Stimulated activated naive CD4-positive, alpha-beta T cell (primary cell): ENCODE measurements at places on chromosomes 2 and 18.

- no peak for DNase-seq
These were observed 916.0 kb upstream of the CELF4 start for GRCh38 chr18:38481576-38481975.

DNA sequence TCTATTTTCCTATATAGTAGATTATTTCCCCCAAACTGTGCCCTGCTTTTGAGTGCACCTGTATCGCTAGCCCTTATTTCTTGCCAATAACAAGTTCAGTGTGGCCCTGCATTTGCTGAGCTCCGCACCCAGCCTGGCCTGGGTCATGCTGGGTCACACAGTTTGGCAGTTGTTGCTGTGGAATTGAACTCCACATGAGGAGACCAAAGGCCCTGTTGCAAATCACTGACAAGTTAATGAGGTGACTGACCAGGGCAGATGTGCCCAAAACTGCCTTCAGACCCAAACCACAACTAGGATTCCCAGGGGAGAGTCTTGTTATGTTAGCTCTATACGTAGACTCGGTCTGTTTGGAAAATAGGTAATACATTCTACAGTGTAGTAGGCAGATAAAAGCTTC lies 31.0 kb downstream of the COL4A4 start:
- no peak for DNase-seq

GRCh38 chr2:174485788-174486562 lies 854 bp downstream of the GPR155 start:
- DNase-seq: peak; percentile 49

GRCh38 chr2:148614014-148614321 lies 30.6 kb upstream of the EPC2 start:
- no peak for DNase-seq

- DNase-seq: no peak
These were observed 95.9 kb upstream of the MBOAT2 start for GRCh38 chr2:9099341-9099751.

DNA sequence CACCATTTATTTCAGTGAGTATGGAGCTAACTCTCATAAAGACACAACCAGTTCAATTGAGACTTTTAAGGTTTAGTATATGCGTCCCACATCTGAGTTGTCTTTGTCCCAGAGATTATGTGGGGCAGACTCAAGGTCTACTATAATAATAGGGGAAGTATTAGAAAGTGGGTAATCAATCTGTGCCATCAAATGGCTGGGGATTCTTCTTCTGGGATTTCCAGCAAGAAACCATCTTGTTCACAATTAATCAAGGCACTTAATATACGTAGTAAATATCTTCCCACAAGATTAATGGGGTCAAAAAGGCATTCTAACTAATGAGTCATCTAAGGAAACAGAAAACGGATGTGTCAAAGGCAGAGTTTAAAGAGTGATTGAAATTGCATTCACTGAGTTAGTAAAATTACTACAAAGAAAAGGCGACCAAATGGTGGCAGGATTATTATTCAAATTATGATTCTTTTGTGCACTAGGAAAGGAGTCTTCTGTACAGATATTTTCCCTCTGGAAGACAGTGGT lies 179.8 kb upstream of the REG3G start:
- DNase-seq: no peak

DNA sequence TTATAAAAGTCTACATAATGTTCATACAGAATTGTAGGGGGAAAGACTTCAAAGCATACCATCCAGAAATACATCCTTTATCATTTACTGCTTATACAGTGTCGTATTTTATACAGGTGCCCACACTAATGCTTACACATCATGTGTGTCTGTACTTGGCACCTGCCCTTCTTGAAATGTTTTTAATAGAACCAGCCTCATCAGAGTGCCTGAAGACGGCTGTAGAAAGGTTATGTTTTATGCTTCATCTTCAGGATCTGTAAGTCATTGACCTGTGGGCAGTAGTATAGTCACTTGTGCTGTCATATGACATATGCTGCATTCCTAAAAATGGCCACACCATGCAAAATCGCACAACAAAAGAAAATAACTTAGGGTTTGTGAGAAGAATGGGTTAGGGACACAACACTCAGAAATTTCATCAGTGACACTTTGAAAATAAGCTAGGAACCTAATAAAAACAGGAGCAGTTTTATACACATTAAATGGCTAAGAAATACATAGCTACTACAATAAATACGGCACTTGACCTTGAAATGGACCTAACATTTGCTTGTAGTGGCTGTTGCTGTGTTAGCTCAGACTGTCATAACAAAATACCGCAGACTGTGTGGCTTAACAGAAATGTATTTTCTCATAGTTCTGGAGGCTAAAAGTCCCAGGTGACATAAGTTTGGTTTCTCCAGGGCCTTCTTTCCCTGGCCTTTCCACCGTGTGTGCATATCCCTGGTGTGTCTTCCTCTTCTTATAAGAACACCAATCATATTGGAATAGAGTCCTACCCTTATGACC lies 112.6 kb downstream of the CERS6 start:
- DNase-seq: no peak

DNA sequence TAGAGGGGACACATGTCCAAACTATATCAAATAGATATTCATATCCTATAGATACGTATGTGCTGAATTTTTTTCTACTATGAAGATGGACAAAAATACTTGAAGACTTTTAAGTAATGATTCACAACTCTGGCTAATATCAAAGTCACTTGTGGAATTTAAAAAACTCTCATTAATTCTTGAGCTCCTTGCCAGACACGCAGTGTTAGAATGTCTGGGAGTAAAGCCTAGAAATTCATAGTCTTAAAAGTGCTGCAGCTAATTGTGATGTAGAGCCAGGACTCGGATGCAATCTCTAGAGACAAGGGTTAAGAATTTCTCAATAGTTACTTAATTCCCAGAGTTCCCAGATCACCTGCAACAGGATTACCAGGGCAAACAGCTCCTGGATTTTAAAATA lies 107.4 kb downstream of the ARL6IP6 start:
- no peak for DNase-seq

- DNase-seq: no peak
These were observed 42.4 kb downstream of the LONRF2 start for GRCh38 chr2:100279586-100280534.

DNA sequence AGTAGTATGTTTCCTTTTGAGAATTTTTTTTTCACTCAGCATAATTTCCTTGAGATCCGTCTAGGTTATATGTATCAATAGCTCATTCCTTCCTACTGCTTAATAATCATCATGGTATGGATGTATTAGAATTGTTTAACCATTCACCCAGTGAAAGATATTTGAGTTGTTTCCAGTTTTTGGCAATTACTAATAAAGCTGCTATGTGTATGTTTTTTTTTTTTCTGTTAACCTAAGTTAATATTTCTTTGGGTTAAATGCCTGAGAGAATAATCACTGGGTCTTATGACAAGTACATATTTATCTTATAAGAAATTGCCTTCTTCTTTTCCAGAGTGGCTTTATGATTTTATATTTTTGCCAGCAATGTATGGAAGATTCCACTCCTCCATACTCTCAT lies 96.4 kb upstream of the ST6GAL2 start:
- DNase-seq: no peak

DNA sequence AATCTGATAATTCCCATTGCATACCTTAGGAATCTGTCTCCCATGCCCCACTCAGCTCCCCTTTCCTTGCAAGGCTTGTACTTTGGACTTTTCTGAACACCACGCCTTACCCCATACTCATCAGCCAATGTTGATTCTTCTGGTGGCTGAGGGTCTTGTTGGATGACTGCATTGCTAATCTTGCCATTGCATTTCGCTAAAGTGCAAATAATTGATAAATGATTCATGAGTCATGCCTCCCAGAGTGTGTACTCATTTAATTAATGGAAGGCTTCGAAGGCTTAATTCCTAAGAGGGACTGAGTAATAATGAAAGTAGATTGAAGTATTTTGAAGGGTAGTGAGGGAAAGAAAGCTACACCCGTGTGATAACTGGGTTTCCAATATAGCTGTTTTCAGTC lies 28.0 kb upstream of the PPP1R1C start:
- no peak for DNase-seq

- DNase-seq: no peak
These were observed 2.3 kb downstream of the RBBP8 start for GRCh38 chr18:22935431-22935830.

GRCh38 chr2:9347411-9347881 lies 75.9 kb downstream of the ITGB1BP1 start:
- DNase-seq: no peak

DNA sequence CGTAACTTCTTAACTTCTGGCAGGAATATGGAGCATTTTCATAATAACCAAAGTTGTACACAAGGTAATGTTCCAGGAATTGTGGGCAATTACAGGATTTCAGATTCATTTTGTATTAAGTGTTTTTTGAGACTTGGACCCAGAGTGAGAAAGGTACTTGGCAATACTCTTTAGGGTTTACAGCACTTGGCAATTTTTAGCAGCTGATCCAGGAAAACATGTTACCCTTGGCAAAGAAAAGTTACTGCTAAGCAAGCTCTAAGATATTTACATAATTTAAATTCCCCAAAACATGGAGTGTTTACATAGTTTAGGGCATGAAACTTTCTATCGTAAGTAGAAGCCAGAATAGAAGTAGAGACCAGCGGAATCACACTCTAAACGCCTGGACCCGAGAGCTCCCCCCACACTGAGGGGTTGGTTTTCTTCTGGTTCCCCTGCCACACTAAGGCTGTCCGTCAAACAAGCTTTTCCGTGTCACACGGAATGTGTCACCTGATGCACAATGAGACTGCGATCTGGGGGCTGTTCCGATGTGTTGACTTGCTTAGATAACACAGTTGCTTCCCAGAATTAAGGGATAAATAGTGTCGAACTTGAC lies 177.1 kb downstream of the PTGR3 start:
- DNase-seq: no peak

DNA sequence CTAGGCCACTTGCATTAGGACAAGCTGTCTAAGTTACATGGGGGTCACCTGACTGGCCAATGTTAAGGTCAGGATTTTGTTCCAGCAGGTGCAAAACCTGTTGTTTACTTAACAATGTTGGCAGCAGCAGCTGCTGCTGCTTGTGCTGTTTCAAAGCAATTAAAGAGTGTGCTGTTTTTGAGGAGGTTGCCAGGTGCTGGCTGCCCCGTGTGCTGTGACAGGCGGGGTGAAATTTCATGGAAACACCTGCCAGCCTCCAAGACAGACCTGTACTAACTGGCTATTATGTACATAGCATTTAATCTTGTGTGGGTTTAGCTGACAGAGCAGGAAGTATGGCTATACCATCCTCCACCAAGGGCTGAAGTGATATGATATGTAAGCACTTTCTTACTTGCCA lies 224.9 kb downstream of the ASXL3 start:
- DNase-seq: no peak

- no peak for DNase-seq
These were observed 92.8 kb upstream of the BARD1 start for GRCh38 chr2:214902286-214902685.

DNA sequence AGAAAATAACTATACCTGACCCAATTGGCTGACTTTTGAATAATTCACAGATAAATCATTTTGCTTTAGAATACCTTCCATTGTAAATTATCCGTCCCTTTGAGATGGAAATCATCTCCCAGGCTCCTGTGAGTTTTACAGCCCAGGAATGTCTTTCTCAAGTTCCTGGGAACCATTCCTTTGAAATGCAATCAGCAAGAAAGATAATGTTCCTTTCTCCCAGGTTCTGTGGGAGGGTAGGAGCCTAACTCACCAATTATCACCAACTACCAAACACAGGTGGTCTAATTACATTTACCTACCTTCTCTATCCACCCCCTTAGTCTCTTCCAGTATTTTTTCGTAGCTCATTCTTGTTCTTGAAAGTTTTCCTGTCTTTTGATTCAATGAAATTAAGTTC lies 1016.0 kb downstream of the SOCS6 start:
- no peak for DNase-seq

DNA sequence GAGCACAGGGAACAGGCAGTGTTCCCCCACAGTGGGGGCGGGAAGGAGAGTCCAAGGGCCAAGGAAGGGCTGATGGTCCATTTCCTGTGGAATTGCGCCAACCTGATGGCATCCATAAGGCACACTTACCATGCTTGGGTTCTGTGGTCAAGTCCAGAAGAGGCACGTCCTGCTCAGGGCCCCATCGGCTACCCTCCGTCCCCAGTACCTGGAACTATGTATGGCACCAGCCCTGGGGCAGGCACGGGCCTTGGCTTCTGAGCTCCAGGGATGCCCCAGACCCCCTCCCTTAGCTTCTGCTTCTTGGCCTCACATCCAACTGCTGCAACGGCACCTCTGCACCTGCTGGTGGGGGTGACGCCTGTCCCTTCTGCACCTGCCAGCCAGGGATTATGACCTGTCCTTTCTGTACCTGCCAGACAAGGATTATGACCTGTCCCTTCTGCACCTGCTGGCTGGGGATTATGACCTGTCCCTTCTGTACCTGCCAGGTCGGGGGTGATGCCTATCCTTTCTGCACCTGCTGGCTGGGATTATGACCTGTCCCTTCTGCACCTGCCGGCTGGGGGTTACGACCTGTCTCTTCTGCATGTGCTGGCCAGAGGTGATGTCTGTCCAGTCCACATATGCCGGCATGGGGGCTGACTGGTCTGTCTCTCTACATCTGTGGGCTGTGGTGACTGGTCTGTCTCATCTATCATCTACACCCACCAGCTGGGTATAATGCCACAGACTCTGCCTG lies 45.4 kb upstream of the SNTG2 start:
- no peak for DNase-seq

DNA sequence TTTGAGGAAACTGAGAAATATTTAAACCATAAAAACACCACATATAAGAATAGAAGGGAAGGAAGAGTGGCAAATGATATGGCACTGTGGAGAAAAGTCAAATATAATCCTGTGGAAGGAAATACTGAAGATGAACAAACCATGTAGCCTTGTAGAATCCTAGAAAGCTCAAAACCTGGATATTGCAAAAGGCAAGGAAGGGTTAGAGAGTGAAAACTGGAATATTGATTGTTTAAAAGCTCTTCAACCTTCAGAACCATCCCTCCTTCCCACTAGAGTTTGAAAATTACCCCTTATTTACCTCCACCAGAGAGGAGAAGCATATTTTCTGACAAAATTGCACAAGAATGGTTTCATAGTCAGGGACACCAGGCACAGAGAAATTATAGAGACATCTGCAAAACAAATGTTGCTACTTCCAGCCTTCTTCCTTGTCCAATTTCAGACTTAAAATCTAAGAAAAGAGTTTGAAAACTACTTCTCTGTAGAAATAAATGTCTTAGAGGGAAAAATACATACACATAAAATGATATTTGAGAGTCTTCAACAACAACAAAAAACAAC lies 48.0 kb downstream of the ANTXR1 start:
- no peak for DNase-seq

DNA sequence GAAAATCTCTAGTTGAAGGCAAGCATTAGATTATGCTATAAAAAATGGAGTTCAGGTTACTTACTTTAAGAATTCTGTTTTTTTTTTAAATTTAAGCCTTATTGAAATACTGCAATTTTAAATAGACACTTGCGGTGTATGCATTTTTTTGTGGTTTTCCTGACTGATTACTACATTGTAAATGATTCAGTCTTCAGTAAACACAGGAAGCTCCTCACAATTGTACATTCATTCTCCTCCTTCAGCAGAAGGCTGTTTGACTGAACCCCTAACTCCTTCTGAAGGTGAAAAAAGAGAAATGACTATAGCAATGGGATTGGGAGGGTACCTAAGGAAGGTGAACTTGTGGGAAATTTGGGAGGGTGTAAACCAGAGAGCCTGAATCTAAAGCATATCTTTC lies 136.1 kb downstream of the GCA start:
- DNase-seq: no peak
